ENCODE measurements at places on chromosomes 5 and 9. TPM values are rescaled to one million over a fixed set of nuclear protein-coding genes. Genes with fewer than 3 reads are reported as not detected.

The OTULIN gene
- 31.0 TPM for total RNA-seq

The SPRY4 gene
- total RNA-seq: 18.0 TPM

- no peak for DNase-seq
Observed at GRCh38 chr9:35272989-35273388, 111.2 kb downstream of the UNC13B start.

DNA sequence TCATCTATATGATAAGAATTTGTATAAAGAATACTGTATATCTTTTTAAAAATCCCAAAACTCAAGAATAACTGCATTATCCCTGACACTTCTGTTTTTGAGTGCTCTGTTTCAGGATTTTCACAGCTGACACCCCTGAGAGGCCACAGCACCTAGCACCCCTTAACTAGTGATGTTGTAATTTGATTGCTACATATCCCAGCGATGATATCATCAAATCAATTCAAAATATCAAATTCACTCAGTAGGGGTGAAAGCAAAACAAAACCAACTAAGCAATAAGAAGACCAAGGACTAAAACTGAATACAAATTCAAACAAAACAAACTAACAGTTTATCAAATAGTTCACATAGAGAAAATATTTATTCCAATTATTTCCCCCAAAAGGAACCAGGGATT, 184.3 kb downstream of the MCTP1 start:
- no peak for DNase-seq
